ENCODE measurements at places on chromosomes 7 and 10. TPM values are rescaled to one million over a fixed set of nuclear protein-coding genes. Genes with fewer than 3 reads are reported as not detected.

WEE2 gene
- not detected for polyA plus RNA-seq

ACTL6B gene
- 0.03 TPM for polyA plus RNA-seq

LRRC4 gene
- polyA plus RNA-seq = 0.39 TPM

SLC29A4 gene
- 3.7 TPM for polyA plus RNA-seq

PRPS1L1 gene
- polyA plus RNA-seq = not detected

TSPAN12 gene
- polyA plus RNA-seq = 2.3 TPM

NRP1 gene
- 11.4 TPM for polyA plus RNA-seq

SLC26A3 gene
- not detected for polyA plus RNA-seq

NRG3 gene
- not detected for polyA plus RNA-seq

WDR86 gene
- polyA plus RNA-seq = not detected

MKX gene
- 0.07 TPM for polyA plus RNA-seq

Measured in psoas muscle (tissue), 8 donors.